Activated T-helper 17 cell treated with anti-CD3 and anti-CD28 coated beads, Interleukin-2, amount 50 U/mL, for 72 hours (primary cell): ENCODE measurements at places on chromosomes 5 and 9.

- ATAC-seq = no peak
These were observed 25.9 kb downstream of the RUSC2 start for GRCh38 chr9:35515766-35516165.

DNA sequence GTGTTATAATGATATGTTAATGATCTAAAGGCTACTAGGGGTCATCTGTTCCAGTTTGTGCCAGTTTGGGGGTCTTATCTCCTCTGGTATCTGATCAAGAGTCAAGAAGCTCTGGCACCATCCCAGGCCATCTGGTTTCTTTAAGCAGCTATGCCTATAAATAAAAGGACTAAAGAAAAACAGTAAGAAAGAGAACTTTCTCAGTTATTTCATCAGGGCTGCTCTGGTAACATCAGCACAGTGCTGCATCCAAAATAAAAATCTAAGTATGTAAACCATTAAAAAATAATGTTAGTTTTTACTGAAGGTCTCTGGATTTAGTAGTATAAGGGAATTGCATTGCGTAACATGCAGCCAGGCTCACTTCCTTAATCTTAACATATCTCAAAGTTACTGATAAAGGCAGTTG is 185.0 kb downstream of the NR2F1-AS1 start:
- no peak for ATAC-seq

GRCh38 chr5:115313052-115313451 is 16.6 kb upstream of the CCDC112 start:
- ATAC-seq = no peak

GRCh38 chr9:122190597-122191381 is 31.1 kb downstream of the MORN5 start:
- peak; percentile 24 for ATAC-seq

- no peak for ATAC-seq
These were observed 453.3 kb downstream of the KIF4B start for GRCh38 chr5:155466851-155467250.

GRCh38 chr5:1479581-1480188 is 34.4 kb upstream of the SLC6A3 start:
- no peak for ATAC-seq

DNA sequence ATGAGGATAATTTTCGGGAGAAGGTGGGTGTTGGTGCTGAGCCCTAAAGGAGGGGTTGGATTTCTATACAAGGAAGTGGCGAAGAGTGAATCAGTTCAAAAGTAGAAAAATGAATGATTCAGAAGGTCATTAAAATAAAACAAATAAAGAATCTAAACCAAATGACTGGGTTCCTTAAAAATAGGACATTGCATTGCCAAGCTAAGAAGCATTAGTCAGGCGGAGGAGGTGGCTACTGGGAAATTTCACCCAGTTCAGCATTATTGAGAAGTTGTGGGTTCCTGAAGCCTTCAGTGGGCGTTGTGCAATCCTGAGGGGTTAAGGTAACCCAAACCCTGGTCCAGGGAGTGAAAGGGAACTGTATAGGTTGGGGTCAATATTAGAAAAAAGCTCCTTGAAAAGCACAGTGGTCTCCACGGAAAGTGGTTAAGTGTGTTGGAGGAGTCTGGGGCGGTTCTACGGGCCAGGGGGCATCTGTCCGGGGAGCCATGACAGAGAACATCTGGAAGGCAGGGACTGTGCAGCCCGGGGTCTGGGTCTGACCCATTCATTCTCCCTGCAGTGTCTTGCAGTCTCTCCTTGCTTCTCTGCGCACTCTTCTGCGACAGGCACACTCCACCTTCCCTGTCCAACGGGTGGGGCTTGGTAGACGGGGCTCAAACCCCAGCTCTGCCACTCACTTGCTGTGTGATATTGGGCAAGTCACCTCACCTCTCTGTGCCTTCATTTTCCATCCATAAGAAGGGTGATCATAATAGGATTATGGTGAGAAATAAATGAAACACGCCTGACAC is 27.6 kb upstream of the DUSP1 start:
- ATAC-seq = peak; percentile 88

DNA sequence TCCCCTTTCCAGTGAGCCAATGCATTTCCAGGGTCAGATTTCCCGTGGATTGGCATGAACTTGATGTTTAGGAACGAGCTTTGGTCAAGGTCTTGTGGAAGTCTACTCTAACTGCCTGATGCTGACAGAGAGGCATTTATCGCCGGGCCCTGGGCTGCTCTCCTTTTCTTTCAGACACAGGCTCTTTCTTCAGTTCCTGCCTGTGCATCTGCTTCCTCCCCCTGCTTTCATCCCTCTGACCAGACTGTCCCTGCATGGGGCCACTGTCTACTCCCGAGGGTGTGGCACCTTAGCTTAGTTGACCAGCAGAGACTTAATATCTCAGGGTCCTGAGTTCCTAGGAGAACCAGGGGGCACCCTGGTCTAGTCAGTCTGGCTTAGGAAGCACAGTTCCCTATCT is 41.2 kb downstream of the RALGPS1 start:
- no peak for ATAC-seq

DNA sequence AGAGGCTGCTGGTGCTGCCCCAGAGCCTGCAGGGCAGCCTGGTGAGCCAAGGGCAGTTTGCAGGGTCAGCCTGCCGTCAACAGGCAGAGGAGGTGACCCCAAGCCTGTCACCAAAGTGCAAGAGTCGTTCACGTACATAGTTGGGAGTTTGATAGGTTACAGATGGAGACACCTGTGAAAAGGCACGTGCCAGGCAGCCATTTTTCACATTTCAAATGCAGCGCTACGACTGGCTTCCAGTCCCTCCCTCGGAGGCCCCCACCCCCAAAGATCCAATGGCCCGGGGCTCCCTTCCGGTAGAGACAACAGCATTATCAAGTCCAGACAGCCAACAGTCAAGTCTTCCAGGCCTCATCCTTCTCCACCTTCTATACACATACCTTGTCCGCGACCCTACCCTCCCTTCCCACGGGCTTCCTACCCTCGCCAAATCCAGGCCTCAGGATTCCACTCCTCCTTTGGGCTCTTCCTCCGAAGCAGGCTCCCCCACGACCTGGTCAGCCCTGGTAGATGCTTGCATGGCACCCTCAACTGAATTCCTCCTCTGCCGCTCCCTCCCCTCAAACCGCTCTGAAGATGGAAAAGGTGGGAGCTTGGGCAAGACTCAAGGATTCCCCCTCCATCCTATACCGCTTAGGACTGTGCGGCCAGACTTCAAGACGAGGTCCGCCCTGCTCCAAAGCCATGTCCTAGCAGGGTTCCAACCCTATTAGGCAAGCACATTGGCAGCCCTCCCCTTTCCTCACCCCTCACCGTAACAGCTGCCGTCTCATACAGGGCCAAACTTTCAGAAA is 13.2 kb downstream of the HNRNPH1 start:
- no peak for ATAC-seq
